ENCODE measurements at places on chromosomes 5 and 9.

- DNase-seq: no peak
These were observed 59.6 kb upstream of the SLC27A6 start for GRCh38 chr5:128905568-128906110.

DNA sequence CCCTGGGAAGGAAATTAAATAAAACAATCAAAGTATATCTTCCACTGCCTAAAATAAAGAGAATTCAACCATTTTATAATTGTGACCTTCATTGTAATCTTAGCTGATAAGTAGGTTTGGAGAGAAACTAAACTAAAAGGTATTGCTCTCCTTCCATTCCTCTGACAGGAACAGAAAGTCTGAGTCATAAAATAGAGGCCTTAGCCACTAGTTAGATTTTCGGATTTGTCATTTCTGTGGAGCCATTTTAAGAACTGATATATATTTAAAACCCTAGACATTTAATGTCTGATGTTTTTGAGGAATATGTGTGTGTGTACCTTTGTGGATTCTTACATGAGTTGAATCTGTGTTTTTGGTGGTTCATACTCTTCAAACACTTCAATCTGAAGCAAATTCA lies 11.8 kb upstream of the TMC1 start:
- DNase-seq: no peak

GRCh38 chr9:30519756-30520155 lies 1864.7 kb upstream of the ACO1 start:
- DNase-seq: no peak

DNA sequence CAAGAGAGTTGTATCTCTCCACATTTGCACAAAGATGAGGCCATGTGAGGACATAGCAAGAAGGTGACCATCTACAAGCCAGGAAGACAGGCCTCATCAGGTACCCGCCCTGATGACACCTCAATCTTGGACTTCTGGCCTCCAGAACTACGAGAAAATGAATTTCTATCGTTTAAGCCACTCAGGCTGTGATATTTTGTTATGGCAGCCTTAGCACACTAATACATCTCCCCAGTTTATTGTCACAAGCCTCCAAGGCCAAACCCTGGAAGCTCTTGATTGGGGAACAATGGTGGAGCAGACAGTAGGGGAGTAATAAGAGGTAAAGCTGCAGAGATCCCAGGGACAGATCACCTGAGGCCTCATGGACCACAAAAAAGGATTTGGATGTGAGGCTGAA lies 7.7 kb upstream of the P4HA2 start:
- no peak for DNase-seq

- DNase-seq: no peak
These were observed 83.3 kb upstream of the CCDC112 start for GRCh38 chr5:115379622-115380344.

DNA sequence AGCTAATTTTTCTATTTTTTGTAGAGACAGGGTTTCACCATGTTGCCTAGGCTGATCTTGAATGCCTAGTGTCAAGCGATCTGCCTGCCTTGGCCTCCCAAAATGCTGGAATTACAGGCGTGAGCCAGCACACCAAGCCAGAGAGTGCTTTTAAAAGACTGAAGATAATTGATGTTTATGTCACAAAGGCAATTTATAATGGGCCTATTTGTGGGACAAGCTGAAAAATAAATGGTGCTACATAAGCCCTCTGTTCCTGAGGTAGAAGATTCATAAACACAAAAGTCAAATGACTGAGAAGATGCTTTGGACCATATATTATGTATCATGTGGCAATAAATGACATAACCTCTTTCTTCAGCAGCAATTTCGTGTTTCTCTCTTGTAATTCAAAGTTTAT lies 329.6 kb downstream of the GABRB2 start:
- DNase-seq: no peak

GRCh38 chr9:3758816-3759576 lies 233.2 kb upstream of the RFX3 start:
- DNase-seq: no peak

DNA sequence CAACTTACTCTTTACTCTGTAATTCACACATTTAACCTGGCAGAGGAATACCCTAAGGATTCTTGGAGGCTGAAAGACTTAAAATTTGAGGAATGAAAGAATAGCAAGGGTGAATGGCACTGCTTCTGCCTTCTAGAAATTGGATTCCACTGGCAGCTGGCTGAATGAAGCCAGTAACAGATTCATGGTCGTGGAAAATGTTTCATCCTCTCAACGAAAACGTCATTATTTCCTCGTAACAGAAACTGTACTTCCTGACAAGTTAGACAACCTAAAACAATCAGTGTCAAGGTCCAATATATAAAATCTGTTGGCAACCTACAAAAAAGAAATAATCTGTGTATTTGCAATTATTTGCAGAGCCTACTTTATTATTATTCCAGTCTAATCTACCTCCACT lies 39.7 kb downstream of the BNC2 start:
- no peak for DNase-seq

DNA sequence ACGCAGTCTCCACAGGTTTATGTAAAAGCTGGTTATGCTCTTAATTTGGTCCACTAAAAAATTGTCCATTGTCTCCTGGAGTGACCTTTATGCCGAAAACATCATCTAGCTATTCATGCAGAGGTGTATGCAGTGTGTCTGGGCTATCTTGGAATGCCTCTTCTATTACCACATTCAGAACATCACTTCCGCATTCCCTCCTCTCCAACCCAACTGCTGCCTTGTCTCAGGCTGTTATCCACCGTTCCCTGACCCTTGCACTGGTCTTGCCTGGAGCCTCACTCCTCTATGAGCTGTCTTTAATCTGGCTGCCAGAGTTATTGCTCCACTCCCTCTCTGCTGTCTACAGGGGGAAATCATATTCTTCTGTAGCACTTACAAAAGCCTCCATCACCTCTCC lies 214.1 kb upstream of the ANKRD55 start:
- DNase-seq: no peak

DNA sequence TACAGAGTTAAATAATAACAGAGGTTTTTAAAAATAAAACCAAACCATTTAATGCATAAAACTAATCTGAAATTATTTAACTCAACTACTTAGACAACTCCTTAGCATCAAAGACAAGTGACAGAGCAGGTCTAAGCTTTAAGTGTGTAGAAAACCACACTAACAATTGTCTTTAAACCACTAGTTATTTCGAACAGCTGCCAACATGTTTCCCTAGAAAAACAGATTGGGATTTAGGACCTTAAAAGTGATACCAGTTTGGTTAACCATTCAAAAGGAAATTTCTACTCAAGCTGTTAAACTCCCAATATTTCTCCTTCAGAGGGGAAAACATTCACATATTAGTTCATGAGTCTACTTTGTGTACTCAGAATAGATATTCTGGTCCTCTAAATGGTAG lies 208.7 kb downstream of the BNC2 start:
- DNase-seq: no peak

GRCh38 chr5:1153428-1153827 lies 41.6 kb upstream of the SLC12A7 start:
- DNase-seq: no peak

GRCh38 chr5:61319388-61320146 lies 12.5 kb upstream of the ZSWIM6 start:
- DNase-seq: no peak

DNA sequence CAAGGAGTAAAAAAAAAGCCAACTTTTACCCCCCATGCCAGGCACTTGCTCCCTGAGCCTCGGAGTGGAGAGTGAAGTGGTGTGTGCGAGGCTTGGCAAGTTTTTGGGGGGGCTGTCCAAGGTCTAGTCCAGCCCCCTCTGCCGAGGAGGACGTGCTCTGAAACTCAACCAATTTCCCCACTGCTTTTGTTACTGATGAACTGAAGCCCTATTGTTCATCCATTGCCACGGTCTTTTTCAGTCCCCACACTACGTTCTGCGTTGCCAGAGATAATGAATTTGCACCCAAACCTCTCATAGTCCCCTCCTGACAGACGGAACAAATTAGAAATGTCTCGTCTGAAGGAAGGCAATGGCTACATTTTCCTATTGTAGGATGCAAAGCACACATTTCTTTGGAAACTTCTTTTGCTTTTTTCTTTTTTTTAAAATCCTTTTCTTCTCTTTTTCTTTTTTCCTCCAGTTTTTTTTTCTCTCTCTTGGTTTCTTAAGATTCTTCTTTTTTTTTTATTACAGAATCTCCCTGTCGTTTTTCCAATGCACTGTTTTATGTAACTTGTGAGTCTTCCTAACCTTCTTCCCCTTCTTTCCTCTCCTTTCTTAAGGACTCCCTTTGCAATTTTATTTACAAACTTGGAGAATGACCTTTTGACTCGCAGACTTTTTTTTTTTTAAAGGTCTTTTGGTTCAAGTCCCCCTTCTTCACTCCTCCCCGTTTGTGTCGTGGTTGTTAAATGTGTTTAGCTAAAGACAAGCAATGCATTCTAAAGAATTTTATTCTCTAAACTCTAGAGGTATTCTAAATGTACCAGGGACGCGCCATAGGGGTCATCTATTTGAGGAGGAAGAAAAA lies 209.5 kb downstream of the MEF2C start:
- no peak for DNase-seq

GRCh38 chr9:130466537-130467217 lies 21.9 kb downstream of the ASS1 start:
- no peak for DNase-seq

GRCh38 chr9:127223266-127223665 lies 41.3 kb upstream of the GARNL3 start:
- DNase-seq: no peak

- no peak for DNase-seq
These were observed 173.3 kb upstream of the CLINT1 start for GRCh38 chr5:158032246-158032645.

GRCh38 chr9:114823441-114823840 lies 17.6 kb upstream of the TNFSF15 start:
- DNase-seq: no peak

GRCh38 chr5:108380531-108381349 lies 1.2 kb downstream of the FBXL17 start:
- DNase-seq: no peak

DNA sequence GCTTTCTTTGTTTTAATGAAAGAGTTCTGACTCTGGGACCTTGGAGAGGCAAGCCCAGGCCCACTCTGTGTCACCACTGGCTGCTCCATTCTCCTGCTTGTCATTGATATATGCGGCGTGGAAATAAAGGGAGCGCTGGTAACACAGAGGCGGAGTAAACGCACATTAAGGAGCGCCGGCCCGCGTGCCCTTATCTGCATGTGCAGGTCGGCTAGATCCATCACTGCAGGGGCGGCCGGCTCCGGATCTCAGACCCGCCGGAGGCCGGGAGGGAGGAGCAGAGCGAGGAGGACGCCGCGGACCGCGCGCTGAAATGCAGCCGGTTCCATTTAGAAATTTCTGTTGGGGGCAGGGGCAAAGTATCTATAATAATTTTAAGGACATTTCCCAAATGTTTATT lies 70.8 kb downstream of the MRPL36 start:
- no peak for DNase-seq

DNA sequence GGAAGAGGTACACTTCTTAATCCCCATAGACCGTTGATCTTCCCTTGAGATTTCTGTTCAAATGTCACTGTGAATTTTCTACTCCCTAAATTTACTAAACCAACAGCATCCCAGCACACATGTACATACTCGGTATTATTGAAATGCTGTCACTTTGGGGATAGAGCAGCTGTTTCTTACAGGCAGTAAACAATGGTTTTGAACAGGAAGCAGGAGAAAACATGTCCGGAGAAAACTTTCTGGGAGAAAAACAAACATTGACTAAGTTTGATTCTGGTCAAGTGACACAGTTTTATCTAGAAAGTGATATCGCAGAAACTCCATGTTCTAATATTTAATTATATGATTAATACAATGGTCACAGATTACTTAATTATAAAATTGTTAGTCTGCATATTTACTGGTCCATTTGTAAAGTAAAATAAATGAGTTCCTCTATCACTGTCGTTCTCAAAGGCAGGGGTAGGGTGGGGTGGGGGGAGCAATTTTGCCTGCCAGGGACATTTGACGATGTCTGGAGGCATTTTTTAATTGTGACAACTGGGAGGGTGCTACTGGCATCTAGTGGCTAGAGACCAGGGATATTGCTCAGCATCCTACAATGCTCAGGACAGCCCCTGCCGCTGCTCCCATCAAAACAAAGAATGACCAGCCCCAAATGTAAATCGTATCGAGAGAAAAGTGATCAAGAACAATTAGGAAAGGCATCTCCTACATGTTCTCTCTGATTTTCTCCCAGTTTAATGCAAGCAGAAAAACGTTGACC lies 12.2 kb downstream of the TAS2R1 start:
- DNase-seq: no peak

GRCh38 chr9:88653911-88654310 lies 118.9 kb downstream of the NXNL2 start:
- DNase-seq: no peak

DNA sequence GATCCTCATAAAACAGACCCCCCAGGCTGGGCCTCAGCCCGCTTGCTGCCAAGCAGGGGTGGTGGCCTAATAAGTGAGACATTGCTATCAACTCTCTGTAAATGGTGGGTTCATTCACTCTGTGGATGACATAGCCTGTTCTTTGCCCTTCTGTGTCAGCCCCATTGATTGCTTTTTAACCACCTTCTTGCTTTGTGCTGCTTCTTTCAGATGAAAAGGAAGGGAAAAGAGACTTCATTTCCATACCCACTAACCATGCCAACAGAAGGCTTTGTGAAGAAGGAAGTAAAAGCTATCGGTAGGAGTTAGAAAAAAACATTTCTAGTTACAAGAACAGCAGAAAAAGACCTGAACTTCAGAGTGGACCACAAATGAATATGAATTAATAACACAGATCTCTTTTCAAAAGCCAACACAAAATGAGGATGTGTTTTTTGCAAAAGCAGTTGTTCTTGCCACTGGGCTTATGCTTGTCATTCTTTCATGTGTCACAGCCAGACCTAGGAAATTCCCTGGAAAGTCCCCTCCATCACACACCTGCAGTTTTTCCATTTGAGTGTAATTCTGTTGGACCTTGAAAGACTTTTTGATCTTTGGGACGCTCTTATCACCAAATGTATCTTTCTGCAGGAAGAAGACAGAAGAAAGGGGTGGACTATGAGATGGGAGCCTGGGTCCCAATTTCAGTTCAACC lies 507.7 kb downstream of the CCDC171 start:
- DNase-seq: no peak

DNA sequence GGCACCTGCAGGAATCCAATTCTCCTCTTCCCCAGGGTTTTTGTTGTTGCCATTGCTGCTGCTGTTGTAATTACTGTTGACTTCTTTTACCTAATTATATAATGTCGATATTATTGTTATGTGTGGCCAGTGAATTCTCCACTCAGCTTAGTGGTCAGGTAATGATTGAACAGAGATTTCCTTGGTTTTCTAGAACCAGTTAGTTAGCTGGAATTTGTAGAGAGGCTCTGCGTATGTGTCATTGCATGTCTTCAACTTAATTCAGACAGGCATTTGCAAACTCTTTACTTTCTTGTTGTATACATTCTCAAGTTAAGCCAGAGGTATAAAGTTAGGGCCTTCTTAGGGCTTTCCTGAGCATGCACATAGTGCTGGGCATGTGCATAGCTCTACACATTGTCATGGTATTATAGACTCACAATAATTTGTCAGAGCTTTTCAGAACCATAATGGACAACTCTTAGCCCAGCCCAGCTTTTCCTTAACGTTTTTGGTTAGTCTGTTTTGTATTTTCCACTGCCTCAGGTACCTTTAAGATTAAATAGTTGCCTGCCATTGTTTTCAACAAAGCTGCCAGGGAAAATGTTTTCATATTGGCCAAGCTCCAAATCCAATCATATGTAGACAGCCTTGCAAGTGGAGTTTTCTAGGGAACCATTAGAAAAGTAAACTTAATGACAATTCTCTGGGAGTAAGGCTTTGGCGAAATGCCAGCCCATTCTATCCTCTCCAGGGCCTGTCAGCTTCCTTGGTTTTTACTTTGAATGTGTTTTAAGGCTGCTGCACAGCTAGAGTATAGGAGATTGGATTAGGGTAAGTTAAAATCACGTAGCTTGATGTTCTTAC lies 68.1 kb downstream of the UBE2R2 start:
- no peak for DNase-seq

- DNase-seq: no peak
These were observed 362.6 kb downstream of the PTPRD start for GRCh38 chr9:10250219-10250618.
